ENCODE measurements at places on chromosomes 3 and 15.

GRCh38 chr3:166186003-166186402 lies 348.8 kb upstream of the BCHE start:
- no peak for DNase-seq

DNA sequence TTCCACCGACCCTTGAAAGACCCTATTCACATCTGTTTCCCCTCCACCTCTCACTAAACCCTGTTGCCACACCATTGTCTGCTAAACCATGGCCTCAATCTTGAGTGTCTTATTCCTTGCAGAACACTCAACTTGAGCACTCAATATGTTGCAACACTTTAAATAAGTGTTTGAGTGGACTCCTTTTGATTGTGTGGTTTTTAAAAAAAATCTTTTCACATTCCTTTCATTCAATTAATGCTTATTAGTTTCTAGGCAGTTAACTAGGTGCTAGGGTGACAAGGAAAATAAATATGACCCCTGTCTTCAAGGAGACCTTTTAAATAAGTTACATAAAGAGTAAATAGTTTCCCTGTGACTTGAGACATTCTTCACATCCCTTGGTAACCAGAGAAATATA lies 13.3 kb upstream of the HHLA2 start:
- no peak for DNase-seq

- no peak for DNase-seq
These were observed 81.4 kb downstream of the SETD2 start for GRCh38 chr3:47082519-47082918.

- DNase-seq, result no peak
These were observed 39.6 kb downstream of the TLE3 start for GRCh38 chr15:70057931-70058641.

DNA sequence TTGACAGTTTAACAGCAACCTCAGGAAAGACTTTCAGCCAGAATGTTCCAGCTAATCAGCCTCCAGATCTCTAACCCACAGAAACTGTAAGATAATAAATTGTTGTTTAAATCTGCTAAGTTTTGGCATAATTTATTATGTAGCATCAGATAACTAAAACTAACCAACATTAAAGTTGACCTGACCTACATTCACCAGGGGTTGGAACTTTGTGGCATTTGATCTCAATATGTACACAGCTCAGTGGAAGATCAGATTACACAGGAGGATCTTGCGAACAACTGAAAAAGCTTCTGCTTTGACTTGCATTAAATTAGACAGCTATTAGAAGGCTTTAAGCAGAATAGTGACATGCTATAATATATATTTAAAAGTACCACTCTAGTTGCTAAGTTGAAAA lies 91.4 kb upstream of the POU1F1 start:
- no peak for DNase-seq

GRCh38 chr3:165744025-165744424 lies 93.2 kb downstream of the BCHE start:
- DNase-seq, result no peak

Measured in NCI-H1694 (cell line).